ENCODE measurements at places on chromosomes 3 and 15. TPM values are rescaled to one million over a fixed set of nuclear protein-coding genes. Genes with fewer than 3 reads are reported as not detected.

The HRH1 gene
- 5.4 TPM for total RNA-seq

The SLC28A1 gene
- total RNA-seq = not detected

The SLC22A14 gene
- not detected for total RNA-seq

The PLSCR5 gene
- total RNA-seq = not detected

The IL20RB gene
- total RNA-seq = 0.79 TPM

The LRRN1 gene
- not detected for total RNA-seq

The CMTM7 gene
- total RNA-seq = 24.6 TPM

The GABRG3 gene
- total RNA-seq = not detected

The RBM15B gene
- total RNA-seq = 30.8 TPM

The NOX5 gene
- not detected for total RNA-seq

The SEMA3F gene
- total RNA-seq = 16.1 TPM

The ZNF501 gene
- total RNA-seq = 2.4 TPM

The FGF7 gene
- not detected for total RNA-seq

The MESP2 gene
- total RNA-seq = not detected

The IL17RB gene
- not detected for total RNA-seq

The HMCES gene
- 20.3 TPM for total RNA-seq

The SLC24A1 gene
- total RNA-seq = 12.7 TPM

The AHSG gene
- not detected for total RNA-seq

The MASP1 gene
- total RNA-seq = 0.40 TPM

The GABRB3 gene
- total RNA-seq = 0.40 TPM
